NAMALWA (cell line): ENCODE measurements at places on chromosomes 1 and 21.

- no peak for DNase-seq
Observed at GRCh38 chr1:27961646-27962221, 2.0 kb downstream of the XKR8 start.

DNA sequence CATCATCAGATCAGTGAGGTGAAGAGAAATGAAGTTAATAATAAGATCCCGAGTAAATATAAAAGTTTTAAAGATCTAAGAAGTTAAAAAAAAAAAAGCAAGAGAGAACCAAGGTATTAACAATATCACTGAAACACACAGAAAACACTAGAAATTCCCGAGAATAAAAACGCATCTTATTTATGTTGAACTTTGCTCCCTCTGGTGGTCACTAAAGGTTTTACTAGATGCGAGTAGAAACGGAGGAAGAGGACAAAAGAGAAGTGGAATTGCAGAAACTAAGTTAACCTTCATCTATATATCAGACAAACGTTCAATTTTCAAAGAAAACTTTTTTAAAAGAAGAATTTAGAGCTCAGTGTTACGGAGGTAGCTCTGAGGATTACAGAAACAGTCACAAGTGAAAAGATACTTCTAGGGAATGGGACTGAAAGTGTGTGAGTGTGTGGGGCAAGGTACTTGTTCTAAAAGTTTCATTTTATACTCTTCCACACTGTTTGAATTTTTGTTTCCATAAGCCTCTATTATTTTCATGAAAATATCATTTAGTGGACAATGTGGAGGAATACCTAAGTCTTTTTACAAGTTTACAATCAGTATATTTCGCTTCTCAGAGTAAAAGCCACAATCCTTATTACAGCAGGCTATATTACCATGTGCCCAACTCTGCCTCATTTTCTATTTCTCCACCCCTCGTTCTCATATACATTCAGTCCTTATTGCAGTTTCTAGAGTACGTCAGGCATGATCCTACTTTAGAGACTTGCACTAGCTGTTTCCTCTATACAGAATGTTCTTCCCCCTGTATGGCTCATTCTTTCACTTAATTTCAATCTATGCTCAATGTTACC is 19.7 kb downstream of the ACBD6 start:
- peak; percentile 88 for DNase-seq

GRCh38 chr1:35580949-35581388 is 7.9 kb downstream of the TFAP2E start:
- DNase-seq = no peak

DNA sequence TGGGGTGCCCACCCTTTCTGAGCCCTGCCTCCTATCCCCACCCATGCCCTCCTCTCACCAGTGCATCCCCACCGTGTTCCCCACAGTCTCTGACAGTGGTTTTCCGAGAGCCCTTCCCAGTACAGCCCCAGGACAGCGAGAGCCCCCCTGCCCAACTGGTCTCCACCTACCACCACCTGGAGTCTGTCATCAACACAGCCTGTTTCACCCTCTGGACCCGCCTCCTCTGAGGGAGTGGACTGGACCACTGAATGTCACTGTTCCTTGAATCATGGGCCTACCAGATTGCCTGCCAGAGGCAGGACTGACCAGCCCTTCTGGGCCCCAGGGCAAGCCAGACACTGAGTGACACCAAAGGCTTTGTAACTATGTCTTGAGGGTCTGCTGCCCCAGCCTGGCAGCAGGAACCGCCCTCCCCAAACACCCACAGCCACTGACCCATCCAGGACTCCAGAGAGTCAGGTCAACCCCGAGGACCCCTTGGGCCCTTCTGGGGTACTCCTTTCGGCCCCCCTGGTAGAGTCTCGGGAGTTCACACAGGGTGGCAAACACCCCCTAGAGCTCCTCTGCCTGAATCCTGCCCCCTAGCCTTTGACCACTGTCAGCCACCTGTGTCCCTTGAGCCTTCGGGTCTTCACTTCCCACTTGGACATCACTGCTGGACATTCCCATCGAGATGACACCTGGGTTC is 3.3 kb downstream of the HYI start:
- no peak for DNase-seq

DNA sequence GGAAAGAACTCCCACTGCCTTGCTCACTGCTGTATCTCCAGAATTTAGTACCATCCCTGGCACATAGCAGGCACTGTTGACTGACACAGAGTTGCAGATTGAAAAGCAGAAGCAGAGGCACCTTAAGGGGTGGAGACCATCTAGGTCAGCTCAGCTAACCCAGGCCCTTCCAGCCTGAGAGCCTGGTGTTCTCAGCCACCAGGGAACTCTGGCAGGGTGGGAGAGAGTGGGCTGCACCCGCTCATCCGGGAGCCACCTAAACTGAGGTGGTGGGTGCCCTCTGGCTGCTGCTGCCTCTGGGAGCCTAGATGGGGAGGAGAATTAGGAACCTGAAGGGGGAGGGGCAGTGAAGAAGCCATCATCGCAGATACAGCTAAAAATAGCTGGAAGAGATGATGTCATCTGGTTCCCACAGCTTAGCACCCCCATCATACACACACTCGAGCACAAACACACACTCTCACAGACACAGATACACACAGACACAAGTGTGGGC is 1.5 kb upstream of the TSPAN1 start:
- no peak for DNase-seq
